IPS-NIHi11 (cell line): ENCODE measurements at places on chromosomes 16 and 17.

GRCh38 chr17:66959641-66960375 is 4.7 kb upstream of the CACNG4 start:
- DNase-seq: no peak

DNA sequence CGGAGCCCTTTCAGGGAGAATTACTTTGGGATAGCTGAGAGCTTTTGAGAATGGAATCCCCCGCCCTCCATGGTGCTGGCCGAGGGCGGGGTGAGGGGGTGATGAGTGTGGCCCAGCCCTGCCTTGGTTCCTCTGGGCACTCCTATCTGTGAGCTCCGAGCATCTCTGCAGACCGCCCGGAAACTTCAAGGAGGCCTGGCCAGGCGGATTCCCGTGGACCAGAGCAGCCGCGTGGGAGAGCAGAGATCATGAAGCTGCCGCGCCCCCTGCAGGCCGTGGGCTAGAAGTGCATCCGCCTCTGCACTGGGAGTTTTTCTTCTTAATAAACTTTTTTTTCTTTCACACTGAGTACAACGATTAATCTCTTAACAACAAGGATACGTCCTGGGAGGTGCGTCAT is 392.9 kb upstream of the EEF2KMT start:
- peak; percentile 75 for DNase-seq

- no peak for DNase-seq
Measured at GRCh38 chr16:77775911-77776909, 12.2 kb upstream of the VAT1L start.

DNA sequence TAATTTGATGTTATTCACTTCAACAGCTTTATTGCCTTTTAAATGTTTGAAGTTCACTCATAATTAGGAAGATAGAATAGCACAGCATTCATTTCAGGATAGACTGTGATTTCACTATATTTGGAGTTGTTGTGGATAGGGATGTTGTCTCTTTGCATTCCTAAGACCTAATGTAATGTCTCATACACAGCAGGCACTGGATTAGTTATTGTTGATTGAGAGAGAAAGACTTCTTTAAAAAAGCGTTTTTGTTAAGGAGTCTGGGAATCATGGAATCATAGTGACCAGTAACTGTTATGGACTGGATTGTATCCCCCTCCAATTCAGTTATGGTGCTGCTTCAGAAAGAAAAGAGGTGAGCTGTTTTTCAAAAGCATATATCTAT is 122.0 kb downstream of the USP22 start:
- no peak for DNase-seq

DNA sequence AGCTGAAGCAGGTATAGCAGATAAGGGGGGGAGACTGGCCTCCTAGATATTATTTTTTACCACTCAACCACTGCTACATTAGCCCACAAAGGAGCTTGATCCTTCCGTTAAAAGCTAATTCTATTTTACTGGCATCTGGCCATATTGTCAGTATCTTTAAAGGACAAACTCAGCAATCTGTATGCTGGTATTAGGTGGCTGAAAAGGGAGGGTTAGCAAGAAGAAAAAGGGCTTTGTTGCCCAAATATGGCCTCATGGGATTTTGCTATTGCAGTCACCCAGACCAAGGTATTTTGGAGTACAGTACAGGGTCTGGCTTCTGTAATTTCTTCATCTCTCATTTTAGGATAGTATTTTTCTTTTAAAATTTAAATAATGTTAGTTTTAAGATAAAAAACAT is 14.4 kb downstream of the RFWD3 start:
- no peak for DNase-seq

DNA sequence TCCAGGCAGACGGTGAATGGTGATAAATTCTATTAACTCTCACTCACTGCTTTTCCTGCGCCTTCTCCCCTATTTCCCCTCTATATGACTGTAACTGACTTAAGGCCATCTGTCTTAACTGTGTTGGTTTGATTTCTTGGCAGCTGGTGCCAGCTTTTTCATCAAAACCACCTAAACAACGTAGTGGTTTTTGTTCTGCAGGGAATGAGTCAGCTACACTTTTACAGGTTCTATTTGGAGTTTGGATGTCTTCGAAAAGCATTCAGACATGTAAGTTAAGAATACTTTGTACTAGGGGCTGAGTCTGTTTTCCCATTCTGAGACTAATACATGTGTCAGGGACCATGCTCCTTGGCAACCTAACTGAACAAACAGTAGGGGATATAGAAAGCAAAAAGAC is 8.5 kb downstream of the REXO5 start:
- no peak for DNase-seq

DNA sequence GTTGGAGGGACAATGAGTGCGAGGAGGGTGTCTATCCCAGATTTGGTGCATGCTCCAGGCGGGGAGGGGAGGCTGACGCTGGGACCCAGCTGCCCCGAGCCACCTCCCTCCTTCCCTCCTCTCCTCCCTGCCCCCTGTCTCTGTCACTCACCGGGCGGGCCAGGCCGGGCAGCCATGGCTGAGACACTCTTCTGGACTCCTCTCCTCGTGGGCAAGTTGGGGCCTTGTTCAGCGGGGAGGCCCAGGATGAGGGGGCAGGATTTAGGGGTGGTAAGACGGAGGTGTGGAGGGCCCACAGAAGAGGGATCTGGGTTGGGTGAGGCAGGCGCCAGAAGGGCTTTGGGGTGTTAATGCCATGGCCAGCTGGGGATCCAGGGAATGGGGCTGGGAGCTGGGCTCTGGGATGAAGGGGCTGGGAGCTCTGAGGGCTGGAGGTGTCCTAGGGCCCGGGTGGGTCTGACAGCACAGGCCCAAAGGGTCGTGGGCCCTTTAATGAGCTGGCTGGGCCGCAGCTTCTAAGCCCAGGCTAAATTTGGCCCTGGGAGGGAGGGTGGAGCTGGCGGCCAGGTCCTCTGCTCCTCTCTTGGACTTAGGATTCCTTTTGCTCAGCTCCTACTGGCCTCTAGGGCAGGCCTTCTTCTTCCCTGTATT is at the start of gene SGCA:
Gene SGCA, plus strand, starts transcription at position 139 of the 651 bp plus-strand sequence. Its CDS starts 36 bp downstream, at position 175.
- DNase-seq: no peak

- DNase-seq: no peak
Measured at GRCh38 chr17:66228887-66229782, at the start of gene APOH. Gene APOH, minus strand, starts transcription at chr17:66229415. Its CDS starts 36 bp downstream, at chr17:66229379.

DNA sequence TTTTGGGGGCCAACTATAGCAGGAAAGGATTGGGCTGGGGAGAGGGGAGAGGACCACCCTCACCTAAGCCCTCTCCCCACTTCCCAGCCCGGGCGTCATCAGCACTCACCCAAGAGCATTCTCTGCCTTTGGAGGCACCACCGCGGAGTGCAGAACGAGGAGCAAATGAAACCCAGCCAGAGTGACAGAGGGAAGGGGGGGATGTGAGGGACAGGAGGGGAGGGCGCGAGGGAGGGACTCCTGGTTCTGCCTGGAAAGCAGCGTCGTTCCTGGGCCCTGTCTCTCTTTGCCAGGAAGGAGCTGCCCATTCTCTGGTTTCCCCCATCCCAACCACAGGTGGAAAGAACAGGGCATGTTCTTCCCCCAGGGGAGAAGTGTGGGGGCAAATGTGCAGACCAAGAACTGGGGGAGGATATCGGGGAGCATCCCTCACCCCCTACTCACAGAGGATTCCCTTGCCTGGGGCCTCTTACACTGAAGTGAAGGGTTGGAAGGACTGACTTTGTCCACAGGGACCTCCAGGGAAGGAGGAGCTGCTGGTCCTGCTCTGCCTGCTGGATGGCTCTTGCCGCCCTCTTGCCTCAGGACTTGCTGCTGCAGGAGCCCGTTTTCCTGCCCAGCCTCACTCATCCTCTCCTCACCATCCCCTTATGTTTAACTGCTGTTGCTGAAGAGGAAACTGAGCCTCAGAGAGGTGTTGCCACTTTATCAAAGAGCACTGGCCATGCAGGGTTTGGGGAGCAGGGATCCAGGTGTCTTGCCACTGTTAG is 3.5 kb upstream of the C17orf113 start:
- no peak for DNase-seq

GRCh38 chr16:30382111-30382881 is at the start of gene SEPTIN1:
Gene SEPTIN1, minus strand, starts transcription at chr16:30382561. Its CDS starts 19 bp downstream, at chr16:30382542.
- no peak for DNase-seq
